Stimulated activated CD4-positive, alpha-beta T cell treated with anti-CD3 and anti-CD28 coated beads, Interleukin-4, amount 100 ng/mL, for 48 hours (primary cell): ENCODE measurements at places on chromosomes 11 and 22.

DNA sequence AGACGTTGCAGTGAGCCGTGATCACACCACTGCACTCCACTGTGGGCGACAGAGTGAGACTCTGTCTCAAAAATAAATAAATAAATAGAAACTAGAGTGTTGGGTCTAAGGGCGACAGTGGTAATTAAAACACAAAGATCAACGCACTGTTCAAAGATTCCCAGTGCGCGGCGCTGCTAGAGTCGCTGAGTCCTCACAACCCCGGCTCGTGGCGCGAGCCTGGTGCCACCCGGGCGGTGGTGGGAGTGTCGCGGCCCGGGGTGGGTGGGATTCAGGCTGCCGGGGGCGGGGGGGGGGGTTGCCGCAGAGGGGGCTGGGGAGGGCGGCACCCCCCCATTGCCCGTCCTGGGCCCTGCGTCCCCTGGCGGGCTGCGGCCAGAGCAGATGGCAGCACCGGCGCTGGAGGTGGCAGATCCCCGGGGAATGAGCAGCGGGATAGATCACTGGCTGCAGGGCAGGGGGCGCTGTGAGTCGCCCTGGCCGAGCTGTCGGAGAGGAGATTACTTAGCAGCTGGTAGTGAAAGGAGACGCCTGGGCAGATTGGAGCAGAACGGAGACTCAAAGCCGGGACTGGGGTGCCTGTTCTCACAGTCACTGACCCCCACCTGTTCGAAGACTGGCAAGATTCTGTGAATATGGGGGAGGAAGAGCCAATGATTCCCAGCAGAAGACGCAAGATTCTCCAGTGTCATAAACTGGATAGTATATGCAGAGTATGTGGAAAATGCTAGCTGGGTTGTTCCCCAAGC, 30.2 kb upstream of the APOBEC3A start:
- peak; percentile 63 for DNase-seq

GRCh38 chr22:37358917-37359316, 68.4 kb downstream of the ELFN2 start:
- DNase-seq, result no peak

- DNase-seq, result no peak
Measured at GRCh38 chr11:68333173-68333572, 20.8 kb downstream of the LRP5 start.

GRCh38 chr11:62678770-62679696, at the start of gene UBXN1:
UBXN1 (minus strand) TSS chr11:62679073; CDS start chr11:62678923, 150 bp downstream.
- DNase-seq, result peak; percentile 89

- no peak for DNase-seq
Measured at GRCh38 chr22:25114369-25115362, 85.0 kb upstream of the CRYBB3 start.

DNA sequence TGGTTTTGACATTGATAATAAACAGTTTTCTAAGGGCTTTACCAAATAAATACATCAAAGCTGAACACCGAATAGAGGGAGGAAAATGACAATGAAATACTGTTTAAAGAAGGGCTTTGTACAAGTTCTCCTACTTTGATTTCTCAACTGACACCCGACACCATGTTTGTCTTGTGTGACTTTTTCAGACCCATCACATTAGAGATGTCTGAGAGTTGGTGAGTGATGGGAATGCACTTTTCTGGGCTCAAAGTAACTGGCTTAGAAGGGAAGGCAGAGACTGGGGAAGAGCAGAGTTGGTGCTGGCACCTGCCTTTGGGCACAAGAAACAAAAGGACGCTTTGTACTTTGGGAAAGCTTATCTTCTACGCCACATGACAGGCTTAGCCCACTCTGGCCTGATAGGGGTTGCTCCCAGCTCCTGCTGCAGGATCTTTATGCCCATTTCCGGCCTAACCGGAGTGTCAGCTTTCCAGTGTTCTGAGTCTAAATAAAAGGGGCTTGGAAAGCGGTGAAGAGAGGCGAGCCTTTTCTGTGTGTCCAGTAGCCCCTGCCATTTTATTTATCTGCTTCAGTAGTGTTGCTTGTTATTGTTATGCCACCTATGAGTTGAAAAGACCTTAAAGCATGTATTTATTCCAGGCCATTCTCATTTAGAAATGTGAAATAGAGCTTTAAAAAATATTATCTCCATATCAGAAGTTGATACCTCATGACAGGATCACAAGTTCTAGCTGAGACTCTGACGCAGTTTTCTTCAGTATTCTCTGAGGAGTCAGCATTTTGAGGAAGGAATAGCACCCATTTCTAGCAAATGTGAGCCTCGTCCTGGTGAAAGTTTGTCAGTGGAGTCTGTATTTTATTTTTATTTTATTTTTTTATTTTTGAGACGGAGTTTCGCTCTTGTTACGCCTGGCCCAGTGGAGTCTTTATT, 24.2 kb downstream of the KREMEN1 start:
- no peak for DNase-seq

- no peak for DNase-seq
Measured at GRCh38 chr11:120869097-120869496, 154.8 kb upstream of the TBCEL start.

DNA sequence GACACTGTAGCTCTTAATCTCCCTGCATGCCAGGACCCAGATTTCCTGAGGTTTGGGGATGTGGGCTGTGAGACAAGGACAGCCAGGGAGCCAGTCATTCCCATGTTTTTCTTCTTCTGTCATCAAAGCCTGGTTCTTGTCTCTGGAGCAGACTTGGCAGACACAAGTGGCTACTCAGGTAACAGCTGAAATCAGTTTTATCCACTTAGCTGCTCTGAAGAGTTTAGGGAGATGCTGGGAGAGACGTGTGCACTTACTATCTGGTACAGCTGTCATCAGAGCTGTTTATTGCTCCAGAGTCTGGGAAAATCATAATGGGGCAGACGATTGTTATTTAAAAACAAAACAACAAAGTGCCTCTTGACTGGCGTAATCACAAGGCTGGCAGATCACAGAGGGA, 56.6 kb downstream of the CSNK2A3 start:
- DNase-seq, result no peak

GRCh38 chr11:67262731-67263675, 3.3 kb upstream of the GRK2 start:
- peak; percentile 68 for DNase-seq

DNA sequence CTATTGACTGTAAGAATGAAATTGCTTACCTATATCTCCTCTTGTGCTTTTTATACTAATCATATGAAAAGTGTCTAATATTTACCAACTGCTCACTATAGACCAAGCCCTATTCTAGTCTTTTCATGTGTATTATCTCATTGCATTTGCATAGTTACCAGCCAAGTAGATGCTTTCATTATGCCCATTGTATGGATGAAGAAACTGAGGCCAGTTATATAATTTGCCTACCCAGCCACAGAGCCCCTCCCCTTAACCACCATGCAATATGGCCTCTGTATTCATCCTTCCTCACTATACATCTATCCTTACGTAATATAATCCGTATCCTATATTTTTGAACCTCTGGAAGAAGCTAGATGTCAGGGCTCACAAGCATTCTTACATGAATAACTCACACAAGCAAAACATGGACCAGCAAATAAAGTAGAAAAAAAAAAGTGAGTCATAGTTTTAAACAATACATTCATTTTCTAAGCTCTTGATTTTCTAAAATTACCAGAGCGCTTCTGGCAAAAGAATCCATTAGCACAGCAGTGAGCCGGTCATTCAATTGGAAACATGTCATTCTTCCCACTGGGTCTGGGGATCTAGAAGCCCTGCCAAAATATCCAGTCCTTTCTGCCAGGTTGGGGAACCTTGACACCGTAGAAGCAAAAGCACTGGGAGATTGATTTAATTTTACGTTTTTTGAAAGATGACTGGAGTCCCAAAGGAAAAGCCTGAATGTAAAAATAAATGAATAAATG, 80.0 kb downstream of the C11orf91 start:
- DNase-seq, result no peak

GRCh38 chr11:86292912-86293616, 9.0 kb upstream of the HIKESHI start:
- peak; percentile 46 for DNase-seq

- no peak for DNase-seq
Measured at GRCh38 chr11:17405232-17406005, 17.0 kb upstream of the KCNJ11 start.

DNA sequence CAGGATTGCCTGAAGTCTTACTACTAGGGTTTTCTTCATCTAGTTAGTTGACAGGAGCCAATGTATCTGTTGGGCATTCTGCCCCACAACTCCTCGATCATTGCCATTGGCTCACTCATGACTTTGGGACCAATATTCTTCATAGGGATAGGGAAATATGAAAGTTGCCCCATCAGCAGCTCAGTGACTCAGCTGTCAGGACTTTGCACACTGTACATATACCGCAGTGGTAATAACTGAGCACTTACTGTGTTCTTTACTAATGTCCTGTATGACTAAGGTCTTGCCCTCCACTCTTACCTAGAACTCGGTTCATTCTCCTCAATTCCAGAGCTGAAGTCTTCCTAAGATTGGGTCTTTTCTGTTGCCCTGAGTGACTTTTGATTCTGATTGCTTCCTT, 46.8 kb upstream of the PGR start:
- DNase-seq, result no peak

- DNase-seq, result peak; percentile 54
Measured at GRCh38 chr11:121426476-121427399, 25.4 kb upstream of the SORL1 start.

- peak; percentile 23 for DNase-seq
Measured at GRCh38 chr11:102430158-102430836, 22.3 kb downstream of the TMEM123 start.
